ENCODE measurements at places on chromosomes 11 and 22.

DNA sequence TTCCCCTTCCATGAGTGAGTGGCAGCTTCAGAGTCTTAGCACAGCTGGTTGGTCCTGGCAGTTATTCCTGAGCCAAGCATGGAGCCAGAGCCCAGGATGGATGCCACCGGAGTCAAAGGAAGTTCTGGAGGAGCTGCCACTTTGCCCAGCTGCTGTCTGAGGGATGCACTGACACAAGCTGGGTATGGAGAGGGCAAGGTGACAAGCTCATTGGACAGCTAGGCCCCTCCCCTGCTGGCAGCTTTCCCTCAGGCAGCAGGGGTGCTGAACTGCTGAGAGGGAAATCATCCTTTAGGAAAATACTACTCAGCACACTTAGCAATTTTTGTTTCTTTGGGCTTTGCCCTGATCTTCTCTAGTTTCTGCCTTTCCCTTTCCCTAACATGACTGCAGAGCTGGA is 99.3 kb upstream of the SESN3 start:
- no peak for DNase-seq

GRCh38 chr11:11807811-11808782 is 33.7 kb upstream of the USP47 start:
- no peak for DNase-seq

DNA sequence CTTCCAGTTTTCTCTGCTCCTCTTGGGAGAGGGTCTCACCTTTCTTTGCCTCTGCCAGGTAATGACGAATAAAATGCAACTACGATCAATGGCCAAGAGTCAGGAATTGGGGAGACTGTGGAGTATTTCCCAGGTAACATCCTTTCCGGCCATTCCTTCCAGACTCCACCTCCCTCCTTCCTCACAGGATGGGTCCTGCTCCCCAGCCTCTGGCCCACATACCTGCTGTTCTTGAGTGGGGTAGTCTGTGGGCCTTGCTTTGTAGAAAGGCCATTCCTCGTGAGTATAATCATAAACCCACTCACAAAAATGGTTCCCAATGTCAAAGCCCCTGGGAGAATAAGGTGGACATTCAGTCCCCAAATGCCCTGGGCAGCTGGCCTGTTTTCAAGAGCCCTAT is 1.5 kb upstream of the CPT1B start:
- no peak for DNase-seq

DNA sequence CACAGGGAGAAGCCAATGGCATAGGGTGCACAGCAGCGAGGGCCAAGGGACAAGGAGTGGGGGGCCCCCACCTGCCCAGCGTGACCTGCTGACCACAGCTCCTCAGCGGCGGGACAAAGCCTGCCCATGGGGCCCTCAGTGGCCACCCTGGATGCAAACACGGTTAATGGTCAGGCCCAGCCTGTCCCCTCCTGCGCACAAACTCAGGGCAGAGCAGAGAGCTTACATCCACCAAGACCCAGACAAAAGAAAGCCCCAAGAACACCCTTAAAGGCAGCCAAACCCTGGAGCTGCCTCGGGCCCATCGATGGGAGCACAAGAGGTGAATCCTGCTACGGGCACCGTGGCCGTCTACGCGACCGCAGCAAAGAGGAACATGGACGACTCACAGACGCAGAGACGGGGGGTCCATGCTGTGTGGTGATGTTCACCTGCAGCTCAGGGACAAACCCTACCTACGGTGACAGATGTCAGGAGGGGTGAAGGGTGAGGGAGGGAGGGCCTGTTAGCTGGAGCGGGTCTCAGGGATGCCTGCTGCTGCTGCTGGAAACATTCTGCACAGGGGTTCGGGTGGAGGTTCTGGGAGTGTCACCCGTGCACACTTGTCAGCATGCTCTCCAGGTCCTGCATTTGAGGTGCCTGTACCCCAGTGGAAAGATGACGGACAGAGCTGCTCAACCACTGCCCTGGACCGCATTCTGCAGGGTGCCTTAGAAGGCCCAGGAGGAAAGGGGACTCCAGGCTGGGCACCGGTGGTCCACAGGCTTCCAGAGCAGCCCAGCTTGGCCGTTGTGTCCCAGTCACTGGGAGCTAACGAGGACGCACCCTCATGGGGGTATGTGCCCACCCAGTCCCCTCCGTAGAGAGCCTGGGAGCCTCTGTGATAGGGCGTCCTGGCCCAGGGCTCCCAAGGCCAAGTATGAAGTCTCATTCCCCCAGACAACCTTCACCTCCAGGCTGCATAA is 11.6 kb downstream of the ASCL2 start:
- no peak for DNase-seq

Measured in stimulated activated naive CD8-positive, alpha-beta T cell treated with anti-CD3 and anti-CD28 coated beads, Interleukin-15, Interleukin-2, amounts not matched to agents 100 U/mL and 50 U/mL, for 24 hours (primary cell).